NCI-H2081 treated with DMSO at 0.1 percent for 48 hours (cell line): ENCODE measurements at places on chromosomes 13 and 19.

DNA sequence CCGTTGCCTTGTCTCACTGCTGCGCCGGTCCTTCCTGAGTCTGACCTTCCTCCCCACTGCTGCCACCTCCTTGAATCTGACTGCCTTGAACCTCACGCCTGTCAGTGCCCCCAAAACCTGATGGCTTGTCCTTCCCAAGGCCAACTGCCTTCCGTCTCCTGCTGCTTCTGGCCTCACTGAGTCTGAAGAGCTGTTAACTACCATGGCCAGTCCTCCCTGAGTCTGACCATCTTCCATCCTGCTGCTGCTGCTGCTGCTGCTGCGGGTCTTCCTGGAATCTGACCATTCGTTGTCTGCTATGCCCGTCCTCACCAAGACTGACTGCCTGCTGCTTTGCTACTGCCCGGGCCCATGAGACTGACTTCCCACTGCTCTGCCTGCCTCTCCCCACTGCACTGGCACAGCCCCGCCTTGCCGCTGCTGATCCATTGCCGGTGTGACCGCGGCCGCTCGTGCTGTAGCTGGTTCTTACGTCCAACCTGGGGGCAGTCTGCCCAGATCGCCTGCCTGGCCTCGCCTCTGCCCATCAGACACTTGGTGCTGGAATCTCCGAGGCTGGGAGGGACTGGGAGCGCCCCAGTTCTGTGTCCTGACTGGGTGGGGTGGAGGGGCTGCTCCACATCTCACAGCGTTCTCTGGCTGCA, 2.9 kb upstream of the RCN3 start:
- no peak for DNase-seq

- DNase-seq = no peak
These were observed 58.1 kb upstream of the MYCBP2 start for GRCh38 chr13:77384999-77385398.

DNA sequence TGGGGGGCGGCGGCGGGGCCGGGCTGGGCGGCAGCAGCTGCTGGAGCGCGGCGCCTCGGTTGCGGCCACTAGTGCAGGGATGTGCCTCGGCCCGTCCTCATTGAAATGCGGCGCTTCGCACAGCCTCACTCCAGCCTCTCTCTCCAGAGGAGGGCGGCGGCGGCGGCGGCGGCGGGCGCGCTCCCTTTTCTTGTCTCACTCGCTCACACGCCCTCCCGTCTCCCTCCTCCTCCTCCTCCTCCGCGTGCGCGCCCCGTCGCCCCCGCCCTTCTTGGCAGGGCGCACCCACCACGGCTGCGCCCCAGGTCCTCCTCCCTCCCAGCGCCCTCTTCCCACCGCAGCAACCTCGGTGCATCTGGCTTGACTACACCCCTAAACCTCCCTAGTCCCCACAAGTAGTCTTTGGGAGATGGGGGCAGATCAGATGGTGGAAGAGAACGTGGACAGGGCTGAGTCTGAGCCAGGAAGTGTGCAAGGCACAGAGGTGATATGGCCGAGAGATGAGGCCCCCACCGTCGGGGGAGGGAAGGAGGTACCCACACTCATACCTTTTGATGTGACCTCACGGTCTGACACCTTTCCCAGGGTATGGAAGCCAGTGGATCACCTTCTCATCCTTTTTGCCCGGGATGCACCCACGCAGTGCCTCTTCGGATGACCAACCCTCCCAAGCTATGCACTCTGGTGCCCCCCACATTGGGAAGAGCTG, at the start of gene DCLK1:
Gene DCLK1 (minus strand): TSS at position 161 of the 709 bp plus-strand sequence.
- DNase-seq = no peak

DNA sequence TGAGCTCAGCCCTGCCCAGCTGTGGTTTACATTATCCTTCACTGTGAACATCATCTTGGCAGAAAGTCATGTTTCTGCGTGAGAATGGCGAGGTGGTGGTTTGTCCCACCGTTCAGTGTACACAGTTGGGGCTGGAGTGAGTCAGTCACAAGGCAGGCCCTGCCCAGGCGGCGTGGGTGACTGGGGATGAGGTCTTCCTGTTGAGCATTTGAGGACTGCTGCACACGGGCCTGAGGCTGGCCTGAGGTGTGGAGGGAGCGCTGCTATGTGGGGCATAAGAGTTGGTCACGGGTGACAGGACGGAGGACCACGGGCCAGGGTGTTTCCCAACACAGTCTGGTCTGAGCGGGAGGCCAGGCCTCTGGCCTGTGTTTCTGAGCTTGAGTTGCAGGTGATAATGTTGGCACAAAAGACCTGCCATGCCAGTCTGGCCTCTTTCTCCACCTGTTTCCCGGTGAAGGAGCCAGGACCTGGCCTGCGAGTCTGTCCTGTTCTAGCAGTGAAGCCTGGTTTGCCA, 13.4 kb upstream of the C19orf33 start:
- no peak for DNase-seq

DNA sequence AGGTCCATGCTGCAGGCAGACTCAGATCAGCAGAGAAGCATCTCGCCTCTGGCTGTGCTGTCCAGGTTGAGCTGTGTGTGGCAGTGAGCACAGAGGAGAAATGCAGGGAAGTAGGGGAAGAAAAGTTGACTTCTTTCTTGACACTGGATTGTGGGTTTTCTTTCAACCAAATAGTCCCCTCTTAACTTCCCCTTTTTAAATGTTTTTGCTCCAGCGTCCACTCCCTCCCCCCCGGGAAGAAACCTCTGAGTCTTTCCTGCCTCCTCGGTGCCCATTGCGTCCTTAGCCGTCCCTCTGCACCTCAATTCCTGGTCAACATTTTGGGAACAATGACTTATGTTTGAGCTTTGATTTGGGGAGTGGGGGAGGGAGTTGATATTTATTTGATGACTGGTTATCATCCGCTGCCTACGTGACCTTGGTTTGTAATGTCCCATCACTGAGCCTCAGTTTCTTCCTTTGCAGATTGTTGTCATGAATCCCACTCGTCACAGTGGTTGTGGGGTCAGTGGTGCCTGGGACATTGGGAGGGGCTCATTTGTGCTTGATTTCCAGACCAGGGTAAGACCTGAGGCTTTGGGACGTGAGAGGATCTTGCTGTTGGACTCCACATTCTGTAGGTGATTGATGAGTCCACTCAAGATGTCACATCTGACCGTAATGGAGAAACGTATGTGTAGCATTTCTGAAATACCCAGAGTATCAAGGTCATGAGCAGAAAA, at the start of gene LILRB2:
Gene LILRB2 (minus strand): TSS at position 104 of the 722 bp plus-strand sequence. CDS start 614 bp downstream, outside the sequence.
- no peak for DNase-seq
